NCI-H1930 (cell line): ENCODE measurements at places on chromosomes 3 and 15.

GRCh38 chr3:141218926-141219325 is 12.7 kb upstream of the PXYLP1 start:
- DNase-seq, result no peak

GRCh38 chr3:143716731-143717130 is 131.5 kb downstream of the SLC9A9 start:
- no peak for DNase-seq

GRCh38 chr3:129526121-129526900 is 2.1 kb upstream of the RHO start:
- no peak for DNase-seq

GRCh38 chr3:121752261-121752660 is 2.7 kb upstream of the GOLGB1 start:
- DNase-seq, result no peak

DNA sequence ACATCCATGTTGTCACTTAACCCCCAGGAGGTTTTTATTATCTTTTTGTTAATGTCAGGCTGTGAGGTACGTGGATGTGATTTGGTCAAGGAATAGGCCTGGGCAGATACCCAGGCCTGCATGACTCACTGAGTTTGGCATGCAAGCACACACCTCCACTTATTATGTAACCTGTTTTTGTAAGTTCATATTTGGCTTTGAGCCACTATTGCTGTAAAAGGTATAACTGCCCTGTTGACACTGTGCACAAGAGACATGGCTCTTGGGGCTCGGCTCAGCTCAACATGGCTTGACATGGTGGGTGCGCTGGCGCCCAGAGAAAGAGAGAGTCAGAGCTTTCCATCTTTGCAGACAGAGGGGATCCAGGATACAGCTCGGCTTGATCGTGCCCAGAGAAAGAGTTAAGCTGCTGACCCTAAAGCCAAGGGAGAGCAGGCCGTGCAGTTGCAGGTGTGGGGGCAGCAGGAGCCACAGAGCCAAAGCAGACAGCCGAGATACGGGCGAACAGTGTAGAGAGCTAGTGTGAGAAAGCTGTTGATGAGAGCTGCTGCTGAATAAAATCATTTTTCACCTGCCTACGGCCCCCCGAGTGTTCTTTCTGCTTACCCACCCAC is 67.9 kb upstream of the UNC13C start:
- no peak for DNase-seq

GRCh38 chr3:141241616-141242376 is 10.2 kb downstream of the PXYLP1 start:
- DNase-seq, result no peak

- DNase-seq, result no peak
Observed at GRCh38 chr3:14867936-14868570, 49.3 kb downstream of the FGD5 start.

GRCh38 chr3:138761002-138761401 is 73.7 kb downstream of the PIK3CB start:
- no peak for DNase-seq

GRCh38 chr3:31412832-31413231 is 119.9 kb upstream of the STT3B start:
- no peak for DNase-seq

DNA sequence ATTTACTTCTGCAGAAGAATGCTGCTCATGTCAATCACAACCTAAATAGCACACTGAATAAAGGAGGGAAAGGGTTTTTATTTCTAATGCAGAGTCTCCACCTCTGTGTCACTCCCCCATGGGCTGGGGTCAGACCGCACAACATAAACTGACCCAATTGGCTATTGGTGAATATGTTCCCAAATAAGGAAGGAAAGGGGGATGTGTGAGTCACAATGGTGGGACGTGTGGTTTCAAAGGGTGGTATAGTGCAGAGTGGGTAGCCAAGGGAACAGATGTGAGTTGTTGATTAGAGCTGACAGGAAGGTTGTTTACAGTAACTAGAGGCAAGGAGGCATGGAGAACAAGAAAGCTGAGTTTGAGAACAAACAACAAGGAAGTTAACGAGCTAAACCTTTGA is 491.8 kb downstream of the ZPLD1 start:
- no peak for DNase-seq

DNA sequence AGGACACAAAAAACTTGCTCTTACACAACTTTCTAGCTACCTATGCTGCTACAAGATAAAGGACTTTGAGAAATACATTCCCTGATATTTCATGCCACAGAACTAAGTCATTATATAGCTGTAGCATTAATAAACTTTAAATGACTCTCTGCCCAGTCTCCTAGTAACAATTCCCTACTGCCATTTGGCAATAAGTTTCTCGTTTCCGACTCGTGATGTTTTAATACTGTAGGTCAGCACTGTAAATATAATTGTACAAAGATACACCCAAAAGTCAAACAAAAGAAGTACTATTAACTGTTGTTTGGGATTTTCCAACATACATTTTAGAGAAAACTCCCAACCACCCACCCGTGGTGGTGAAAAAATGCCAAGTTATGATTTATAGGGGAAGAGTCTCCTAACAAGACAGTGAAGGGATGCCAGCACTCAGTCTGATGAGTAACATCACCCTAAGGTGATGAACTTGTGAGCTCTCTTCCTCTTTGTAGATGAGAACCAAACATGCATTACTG is 132.2 kb downstream of the DUT start:
- no peak for DNase-seq

DNA sequence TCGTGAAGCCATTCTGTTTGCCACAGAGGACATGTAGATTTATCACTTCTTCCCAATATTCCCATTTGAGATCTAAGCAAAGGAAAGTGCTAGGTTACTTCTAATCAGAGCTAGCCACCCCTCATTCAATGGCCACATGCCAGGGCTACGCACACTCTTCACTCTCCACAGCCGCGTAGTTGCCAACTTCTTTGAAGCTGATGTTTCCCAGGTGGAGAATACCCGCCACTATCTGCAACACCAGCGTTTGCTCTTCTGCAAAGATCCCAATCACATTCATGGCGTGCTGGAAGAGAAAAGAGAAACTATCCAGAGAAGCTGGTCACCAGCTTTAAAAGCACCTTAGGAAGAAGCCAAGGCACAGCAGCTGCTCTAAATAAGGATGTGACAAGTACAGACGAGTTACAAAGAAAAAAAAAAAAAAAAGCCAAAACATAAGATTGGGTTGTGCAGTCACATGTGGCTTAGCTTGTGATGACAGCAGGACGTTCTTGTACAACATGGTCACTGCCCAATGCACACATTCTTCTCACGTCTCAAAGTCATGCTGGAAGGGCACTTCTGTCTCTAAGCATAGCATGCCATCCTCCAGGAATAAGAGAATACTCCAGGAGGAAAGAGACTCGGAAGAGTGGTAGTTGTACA is 16.4 kb downstream of the LDHAL6B start:
- no peak for DNase-seq

DNA sequence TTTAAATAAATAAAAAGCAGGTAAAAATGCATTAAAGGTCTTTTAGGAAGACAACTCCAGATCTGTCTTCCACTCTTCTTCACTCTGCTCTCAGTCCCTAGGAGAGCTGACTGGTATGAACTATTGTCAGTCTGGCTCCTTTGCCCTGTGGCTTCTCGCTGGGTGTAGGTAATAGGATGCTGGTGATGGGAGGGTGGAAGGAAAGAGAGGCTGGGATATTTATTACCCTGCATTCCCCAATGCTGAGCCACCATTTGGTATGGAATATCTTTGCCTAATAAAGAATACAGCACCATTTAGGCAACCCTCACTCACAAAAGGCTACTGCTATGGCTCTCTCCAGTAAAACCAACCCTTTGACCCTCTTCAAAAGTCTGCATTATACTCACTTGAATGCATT is 326.9 kb downstream of the CNTN3 start:
- no peak for DNase-seq

DNA sequence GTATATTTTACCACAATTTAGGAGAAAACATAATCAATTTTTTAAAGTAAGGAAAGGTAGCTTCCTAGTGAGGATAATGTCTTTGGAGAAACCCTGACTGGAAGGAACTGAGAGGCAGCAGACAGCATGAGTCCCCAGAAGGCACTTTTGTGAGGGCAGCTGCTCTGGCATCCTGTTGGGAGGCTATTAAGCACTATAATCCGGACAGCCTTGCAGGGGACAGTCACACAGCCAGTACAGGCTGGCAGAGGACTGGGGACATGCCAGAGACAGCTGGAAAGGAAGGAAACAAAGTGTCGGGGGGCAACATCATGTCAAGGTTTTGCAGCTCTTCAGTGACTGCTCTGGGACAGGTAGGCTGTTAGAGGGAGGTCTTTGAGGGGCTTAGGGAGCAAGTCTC is 15.7 kb downstream of the ACAN start:
- DNase-seq, result no peak

- DNase-seq, result no peak
Observed at GRCh38 chr3:47315069-47315647, 32.4 kb downstream of the KLHL18 start.
